WTC11 (cell line): ENCODE measurements at places on chromosomes 13 and 19.

DNA sequence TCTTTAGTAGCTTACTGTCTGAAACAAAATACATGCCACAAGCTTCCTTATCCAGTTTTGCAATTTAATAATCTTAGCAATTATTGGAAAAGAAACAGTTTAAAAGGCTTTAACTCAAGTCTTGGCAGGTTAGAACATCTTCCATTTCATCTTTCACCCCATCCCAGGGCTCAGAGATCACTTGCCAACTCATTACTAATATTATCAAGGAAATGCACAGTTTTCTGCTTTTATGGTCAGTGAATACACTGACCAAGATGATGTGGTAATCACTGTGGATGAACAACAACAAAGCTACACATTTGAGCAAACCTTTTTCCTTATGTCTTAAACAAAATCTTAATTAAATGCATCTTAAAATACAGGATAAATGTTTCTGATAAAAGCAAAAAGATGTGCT lies 48.0 kb upstream of the ITM2B start:
- peaks cover 22% of the 10 kb centered on the region for H3K4me1 ChIP-seq
- H3K4me3 ChIP-seq: no peak overlapping the region

DNA sequence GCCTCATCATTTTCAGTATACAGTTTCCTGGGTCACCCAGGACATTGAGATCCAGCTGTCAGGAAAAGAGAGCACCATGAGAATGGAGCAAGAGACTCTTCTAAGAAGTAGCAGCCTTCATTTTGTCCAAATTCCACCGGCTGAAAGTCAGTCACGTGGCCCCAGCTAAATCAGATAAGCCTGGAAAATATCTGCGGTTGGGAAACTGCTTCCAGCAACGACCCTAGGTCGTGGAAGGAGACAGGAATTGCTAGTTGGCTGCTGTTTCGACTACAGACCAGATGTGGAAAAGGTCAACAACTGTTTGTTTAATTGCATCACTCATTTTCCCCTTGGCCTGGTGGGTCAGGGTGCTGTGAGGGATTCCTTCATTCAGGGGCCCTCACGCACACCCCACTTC lies 107.0 kb downstream of the ZNF536 start:
- no peaks in the 10 kb centered on the region for H3K4me1 ChIP-seq
- no peak for DNase-seq
- H3K4me3 ChIP-seq: no peak overlapping the region
- no peaks in the 10 kb centered on the region for H3K36me3 ChIP-seq
- H3K27me3 ChIP-seq: no peaks in the 10 kb centered on the region

DNA sequence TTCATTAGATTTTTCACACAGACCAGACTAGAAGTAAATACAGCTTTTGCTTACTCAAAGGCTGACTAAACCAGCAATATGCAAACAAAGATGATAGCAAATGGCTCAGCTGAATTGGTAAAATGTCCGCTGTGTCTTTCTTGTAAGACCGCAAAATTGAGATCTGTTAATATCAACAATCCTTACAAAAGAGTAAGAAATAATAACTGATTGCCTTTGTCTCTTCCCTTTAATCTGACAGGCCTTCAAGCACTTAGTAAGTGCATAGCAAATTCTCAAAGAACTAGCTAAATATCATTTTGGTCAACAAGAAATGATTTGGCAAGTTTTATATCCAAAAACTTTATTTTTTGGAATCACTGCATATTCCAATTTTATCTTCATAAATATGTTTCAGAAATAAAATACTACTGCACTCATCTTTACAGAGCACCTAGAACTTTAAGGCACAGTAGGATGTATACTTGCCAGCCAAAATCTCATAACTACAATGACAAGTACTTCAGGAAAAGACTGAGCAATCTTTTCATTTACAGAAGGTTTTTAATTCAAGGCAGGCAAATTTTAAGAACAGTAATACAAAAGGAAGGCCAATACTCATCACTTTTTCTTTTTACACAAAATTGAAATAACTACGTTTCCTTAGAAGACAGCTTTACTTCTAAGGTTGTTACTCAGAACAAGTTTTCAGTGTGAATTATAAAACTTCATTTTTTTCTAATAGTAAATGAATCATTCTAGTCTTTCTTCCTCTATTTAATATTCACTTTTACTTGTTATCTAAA lies 1.1 kb downstream of the ELF1 start:
- no peaks in the 10 kb centered on the region for H3K27me3 ChIP-seq
- no peaks in the 10 kb centered on the region for H3K36me3 ChIP-seq
- H3K27ac ChIP-seq: no peak overlapping the region
- H3K4me3 ChIP-seq: no peak overlapping the region

DNA sequence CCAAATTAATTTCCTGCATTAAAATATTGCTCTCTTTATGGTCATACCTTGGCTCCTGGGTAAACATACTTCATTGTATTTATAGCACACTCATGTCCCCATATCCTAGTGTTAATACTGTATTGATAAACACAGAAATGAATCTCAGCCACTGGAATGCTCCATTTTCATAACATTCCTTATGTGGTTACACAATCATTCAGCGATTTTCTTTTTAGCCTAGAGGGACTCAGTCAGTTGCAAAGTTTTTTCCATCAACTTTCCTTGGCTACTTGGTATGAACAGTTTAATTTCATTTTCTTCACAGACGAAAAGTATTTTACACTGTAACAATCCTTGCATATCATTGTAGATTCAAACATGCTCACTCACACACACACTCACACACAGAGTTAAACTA lies 471.5 kb downstream of the FGF14 start:
- H3K4me3 ChIP-seq: no peak overlapping the region
- DNase-seq: no peak
- peaks cover 16% of the 10 kb centered on the region for H3K4me1 ChIP-seq
- no peak overlapping the region for H3K27ac ChIP-seq
- H3K27me3 ChIP-seq: no peaks in the 10 kb centered on the region
- H3K36me3 ChIP-seq: no peaks in the 10 kb centered on the region
